ENCODE measurements at places on chromosomes 7 and 10.

DNA sequence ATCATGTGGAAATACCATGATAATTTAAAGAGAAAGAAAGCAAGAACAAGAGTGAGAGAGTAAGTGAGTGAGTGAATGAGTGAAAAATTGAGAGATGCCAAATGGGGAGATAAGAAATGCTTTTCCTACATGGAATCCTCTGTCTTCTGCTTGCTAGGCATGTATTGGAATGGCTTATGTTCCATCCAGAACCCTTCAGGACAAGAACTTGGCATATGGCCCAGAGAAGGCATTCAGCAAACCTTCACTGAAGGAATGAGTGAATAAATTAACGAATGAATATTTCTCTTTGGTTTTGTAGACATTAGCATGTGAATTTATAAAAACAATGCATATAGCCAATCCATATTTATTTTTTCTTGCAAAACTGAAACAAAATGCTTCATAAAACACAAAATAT is 162.2 kb downstream of the LRRTM3 start:
- DNase-seq = no peak

GRCh38 chr10:58512491-58513187 is at the start of gene BICC1:
BICC1 (plus strand) TSS chr10:58512872; CDS start chr10:58513144, 272 bp downstream.
- DNase-seq = peak; percentile 81

DNA sequence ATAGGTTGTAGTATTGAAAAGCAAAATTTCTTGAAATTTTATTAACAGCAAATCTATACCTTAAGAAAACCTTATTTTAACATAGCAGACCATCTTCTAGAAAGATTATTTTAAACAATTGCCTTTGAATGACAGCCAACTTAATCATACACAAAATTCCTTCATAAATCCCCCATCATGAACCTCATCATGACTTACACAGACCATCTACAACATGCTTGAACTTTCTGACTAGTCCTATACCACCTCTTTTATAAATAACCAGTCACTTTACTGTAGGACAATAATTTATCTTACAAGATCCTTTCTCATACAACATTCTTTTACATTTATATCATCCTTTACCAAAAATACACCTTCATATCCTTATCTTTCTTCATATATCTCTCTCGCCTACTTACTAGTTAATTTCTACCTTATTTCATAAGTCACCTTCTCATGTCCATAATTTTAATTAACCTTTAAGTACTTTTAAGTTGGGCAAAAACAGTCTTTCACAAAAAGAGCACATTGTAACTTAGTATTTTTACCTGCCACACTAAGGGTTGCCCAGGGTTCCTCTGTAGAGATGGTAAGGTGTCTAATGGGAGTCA is 16.6 kb upstream of the PTN start:
- DNase-seq = no peak

DNA sequence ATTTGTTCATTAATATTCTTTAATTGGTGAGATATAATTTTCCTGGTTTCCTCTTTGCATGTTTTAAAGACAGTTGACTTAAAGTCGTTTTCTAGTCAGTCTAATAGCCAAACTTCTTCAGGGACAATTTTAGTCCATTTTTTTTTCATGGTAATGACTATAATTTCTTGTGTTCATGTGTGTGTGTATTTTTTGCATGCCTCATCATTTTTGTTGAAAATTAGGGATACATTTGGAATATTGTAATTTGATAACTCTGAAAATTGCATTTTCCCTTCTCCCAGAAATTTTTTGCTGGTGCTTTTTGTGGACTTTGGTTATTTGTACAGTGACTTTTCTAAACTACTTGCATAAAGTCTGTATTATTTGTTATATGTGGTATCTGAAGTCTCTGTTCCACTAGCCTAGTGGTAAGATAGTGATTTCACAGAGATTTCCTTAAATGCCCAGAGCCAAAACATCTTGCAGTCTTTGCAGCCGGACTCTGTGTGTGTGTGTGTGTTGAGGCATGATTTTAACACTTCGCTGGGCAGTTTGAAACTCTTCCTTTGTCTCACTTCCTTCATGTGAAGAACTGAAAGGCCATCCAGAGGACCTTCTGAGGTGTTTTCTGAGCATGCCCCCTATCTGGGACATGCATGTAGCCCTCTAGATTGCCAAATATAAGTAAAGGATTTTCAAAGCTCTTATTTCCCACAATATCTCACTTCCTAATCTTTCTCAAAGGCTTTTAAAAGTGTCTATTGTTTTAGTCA is 40.9 kb upstream of the ZNF365 start:
- DNase-seq = no peak

DNA sequence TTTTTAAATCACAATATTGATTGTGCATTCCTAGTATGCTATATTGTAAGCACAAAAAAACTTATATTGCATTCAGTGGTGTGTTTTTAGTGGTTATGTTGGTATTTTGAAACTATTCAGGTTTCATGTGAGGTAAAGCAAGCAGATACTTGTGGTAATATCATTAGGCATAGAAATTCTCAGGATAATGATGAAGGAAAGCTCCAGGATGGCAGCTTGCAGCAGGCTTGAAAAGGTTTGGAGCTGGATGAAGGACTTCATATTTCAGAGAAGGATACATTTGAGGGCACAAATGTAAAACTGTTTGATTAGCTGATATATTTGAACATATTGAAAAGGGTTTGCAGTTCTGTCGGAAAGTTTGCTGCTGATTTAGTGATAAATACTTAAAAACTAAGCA is 17.5 kb downstream of the TRIM24 start:
- DNase-seq = no peak

DNA sequence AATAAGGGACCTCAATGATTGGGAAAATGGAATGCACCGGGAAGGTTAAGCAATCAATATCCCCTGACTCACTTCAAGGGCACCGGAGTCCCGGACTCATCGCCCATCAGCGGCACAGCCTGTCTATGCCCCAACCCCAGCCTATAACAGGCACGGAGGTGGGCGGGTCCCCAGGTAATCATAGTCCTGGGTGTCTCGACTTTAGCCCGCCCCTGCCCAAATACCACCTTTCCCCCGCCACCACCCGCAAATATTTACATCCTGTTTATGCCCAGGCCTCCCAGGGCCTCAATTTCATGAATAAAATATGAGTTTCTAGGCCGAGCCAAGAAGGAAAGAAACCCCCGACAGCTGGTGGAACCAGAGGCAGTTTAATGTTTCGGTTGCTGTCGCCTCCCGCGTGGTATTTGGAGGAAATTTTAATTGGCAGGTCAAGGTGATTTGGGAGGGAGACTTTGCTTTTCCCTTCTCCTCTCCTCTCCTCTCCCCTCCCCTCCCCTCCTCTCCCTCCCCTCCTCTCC is 15.6 kb upstream of the RFC2 start:
- peak; percentile 57 for DNase-seq

- no peak for DNase-seq
Measured at GRCh38 chr7:80140388-80140787, 5.8 kb downstream of the GNAI1 start.

GRCh38 chr10:235915-236314 is 100.7 kb downstream of the ZMYND11 start:
- DNase-seq = no peak

DNA sequence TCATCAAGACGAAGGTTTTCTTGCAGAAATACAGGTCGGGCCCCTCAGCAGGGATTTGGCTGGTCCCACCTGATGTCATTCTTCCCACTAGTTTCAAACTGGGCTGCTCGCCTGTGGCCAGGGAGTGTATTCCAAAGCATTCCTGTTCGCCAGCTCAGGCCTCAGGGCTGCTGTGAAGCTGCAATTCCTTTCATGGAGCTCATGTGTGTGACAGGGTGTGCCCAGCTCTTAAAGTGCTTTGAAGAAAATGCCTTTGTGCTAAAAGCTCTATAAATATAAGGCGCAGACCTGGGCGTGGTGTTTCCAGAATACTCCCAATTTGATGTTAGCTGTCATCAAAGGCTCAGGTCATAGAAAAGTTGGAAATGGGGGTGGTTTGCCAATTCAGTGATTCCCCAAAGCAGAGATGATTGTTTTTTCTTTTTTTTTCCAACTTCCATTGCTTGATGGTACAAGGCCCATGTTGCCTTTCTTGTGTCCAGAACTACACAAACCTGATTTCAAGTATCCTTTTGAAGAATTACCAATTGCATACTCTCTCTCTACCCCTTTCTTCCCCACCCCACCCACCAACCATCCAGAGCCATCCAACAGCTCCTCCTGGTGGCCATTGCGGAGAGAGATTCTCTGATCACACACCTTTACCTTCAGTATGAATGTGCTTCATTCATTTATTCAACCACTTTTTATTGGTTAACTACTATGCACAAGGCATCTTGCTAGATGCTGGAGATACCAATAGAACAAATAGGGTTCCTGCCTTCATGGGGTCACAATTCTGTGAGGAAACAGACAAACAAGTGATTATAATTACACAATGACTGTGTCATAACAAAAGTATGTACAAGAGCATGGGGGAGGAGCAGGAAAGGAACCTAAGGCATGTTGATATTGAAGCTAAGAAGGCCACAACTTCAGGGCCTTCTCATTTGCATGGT is 297.3 kb upstream of the LYZL1 start:
- DNase-seq = peak; percentile 34

- DNase-seq = peak; percentile 8
Measured at GRCh38 chr7:133688483-133689239, 435.8 kb downstream of the EXOC4 start.

DNA sequence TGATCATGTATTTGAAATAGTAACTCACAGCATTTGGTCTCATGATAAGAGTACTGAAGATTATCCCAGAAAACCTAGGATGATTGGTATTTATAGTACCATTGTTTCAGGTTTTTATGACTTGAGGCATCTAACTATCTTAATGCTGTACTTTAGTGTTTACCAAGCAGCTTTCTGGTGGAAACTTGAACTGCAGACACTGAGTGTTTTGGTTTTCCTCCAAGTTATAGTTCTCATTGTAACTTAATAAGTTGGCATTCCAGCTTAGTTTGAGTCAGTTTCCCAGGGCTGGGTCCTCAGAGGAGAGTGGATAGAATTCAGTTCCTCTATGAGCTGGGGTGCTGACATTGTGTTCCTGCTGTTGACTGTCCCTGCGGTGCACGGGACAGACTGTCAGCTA is 50.4 kb downstream of the SEC23IP start:
- no peak for DNase-seq

- DNase-seq = peak; percentile 44
Measured at GRCh38 chr10:30454744-30455510, 20.9 kb downstream of the MAP3K8 start.

DNA sequence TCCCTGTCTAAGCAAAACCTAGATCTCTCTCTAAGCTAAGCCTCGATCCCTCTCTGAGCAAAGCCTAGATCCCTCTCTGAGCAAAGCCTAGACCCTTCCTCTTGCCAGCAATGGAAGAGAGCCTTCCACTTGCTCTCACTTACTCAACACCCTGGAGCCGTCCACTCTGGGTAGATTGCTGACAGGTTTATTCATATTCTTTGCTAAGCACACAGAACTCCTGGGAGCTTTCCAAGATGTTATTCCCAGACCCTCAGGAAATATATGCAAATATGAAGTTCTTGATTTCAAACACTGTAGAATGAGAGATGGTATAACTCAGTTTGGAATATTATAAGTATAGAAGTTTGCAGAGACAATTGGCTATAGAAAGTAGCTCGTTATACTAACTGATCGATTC is 503.8 kb upstream of the CELF2 start:
- no peak for DNase-seq

- DNase-seq = no peak
Measured at GRCh38 chr7:91424371-91424770, 160.1 kb downstream of the FZD1 start.

DNA sequence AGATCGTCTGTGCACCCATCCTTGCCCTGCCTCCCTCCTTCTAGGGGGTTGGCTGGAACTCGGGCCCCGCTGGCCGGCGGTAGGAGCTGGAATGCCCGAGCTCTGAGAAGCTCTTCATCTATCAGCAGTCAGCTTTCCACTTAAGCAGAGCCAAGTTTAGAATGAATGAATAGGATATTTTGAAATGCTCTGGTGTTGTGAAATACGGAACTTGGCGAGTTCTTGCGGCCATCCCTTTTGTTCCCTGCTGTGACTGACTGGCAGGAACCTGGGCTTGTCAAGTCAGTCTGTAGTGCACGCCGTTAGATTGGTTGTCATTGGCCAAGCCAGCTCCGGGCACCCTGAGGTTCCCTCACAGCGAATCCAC is 33.3 kb downstream of the FOXK1 start:
- DNase-seq = peak; percentile 78

DNA sequence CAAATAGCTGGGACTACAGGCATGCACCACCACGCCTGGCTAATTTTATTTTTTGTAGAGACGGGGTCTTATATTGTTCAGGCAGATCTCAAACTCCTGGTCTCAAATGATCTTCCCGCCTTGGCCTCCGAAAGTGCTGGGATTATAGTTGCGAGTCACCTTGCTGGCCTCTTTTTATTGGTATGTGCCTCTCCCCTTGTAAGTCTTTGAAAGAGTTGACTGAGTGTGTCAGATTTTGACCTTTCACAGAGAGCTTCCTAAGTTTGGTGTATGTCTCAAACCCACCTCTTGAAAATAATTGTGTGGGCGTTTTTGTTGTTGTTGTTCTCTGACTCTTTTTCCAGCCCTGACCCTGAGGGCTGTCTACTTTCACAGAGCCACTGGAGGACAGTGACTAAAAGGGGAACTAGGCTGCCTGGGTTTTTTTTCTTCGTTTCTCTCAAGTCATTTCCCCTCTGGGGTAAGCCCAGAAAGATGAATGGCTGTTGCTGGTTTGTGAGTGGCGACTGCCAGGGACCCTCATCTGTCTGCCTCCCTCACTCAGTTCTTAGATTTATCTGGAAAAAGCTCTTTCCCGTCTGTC is 262.8 kb downstream of the ZEB1 start:
- no peak for DNase-seq

- no peak for DNase-seq
Measured at GRCh38 chr7:104779888-104780287, 234.1 kb upstream of the KMT2E start.

- no peak for DNase-seq
Measured at GRCh38 chr10:47323636-47324296, 1.5 kb downstream of the GDF2 start.

DNA sequence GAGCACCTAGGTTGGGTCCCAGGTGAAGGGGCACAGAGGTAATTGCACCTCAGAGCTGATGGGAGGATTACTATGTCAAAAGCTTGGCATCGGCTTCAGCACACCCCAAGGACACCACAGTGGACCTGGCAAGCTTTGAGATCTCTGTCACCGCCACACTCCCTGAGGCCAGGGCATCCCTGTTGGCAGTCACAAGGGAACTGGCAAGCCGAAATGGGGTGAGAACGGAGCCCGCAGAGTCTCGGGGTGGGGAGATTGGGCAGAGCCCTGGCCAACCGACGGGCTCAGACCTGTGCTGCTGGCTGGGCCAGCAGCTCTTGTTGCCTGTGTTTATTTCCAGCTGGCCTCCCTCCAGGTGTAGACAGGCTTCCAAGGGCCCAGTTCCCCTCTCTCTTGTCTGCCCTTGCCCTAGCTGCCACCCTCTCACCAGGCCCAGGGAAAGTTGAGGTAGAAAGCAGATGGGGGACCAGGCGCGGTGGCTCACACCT is 2.5 kb downstream of the HSPB1 start:
- DNase-seq = no peak
